ENCODE measurements at places on chromosomes 7 and 10.

- no peak for DNase-seq
These were observed 14.7 kb upstream of the CAMK2G start for GRCh38 chr10:73889014-73889413.

DNA sequence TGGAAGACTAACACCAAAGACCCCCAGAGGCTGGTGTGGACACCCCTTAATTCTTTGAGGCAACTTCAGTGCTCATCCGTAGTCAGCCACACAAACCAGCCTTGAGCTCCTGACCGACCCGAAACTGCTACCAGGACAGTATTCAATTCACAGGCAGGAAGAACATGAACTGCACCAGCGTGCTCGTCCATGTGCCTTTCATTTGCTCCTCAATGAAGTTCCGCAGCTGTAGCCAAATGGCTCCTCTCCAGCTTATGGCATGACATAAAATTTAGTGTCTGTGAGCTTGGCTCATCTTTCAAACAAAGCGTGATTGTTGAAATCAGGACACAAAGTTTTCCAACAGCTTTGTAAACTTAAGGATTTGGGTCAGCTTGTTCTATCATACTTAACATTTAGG lies 144.1 kb upstream of the FAM171A1 start:
- DNase-seq = peak; percentile 74

- DNase-seq = no peak
These were observed 68.0 kb downstream of the SLC29A4 start for GRCh38 chr7:5350600-5351385.

- DNase-seq = no peak
These were observed 39.0 kb downstream of the TAF3 start for GRCh38 chr10:7857262-7857661.

- DNase-seq = no peak
These were observed 10.3 kb downstream of the HYCC1 start for GRCh38 chr7:23003505-23004246.

DNA sequence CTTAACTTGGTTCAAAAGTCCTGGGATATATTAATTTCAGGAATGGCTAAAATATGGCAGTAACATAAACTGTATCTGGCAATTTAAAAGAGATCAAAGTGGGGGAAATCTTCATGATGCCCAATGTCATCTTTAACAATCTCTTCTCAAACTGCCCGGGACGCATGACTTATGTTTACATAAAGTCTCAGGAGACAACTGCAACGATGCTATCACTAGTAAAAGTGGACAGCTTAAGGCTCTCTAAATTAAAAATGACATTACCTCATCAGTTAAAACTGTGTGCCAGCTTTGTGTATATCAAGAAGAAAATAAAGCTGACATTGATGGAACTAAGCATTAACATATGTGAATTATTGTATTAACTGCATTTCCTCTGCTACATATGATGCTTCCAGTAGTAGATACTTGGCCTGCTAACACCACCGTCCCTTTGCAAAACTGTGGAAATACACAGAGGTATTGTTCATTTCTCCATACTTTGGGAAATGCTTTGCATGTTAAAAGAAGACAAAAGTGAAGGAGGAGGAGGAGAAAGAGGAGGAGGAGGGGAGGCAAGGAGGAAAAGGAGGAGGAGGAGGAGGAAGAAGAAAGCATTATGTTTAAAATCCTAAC lies 62.4 kb downstream of the NRP1 start:
- no peak for DNase-seq

DNA sequence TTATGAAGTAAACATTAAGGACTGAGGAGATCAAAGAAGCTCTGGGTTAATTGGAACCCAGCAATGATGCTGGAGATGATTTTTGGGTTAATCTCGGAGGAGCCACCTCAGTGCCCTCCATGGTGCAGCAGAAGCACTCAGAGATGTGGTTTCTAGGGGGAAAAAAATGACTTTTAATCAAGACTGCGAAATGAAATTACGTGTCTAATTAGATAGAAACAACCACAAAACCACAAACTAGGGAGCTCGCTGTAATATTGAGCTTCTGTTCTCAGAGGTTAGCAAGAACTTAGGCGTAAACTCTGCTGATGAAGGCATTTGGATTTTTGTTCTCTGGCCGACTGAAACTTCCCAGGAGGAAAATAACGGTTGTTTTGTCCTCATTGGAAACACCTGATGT lies 319.0 kb downstream of the GRID1 start:
- DNase-seq = no peak

DNA sequence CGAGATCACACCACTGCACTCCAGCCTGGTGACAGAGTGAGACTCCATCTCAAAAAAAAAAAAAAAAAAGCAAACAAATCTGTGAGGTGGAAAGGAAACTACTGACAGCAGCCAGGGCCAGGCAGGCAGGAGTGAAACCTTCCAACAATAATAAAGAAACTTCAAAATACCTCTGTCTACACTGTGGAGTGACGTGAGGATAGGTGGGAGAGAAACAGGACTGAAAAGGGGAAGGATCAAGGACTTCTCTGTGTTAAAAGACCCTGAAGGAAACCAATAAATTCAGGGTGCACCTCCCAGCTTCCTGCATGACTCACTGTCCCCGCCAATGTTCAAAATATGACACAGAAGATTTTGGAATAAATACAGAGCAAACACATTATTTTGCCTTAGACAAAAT lies 82.9 kb downstream of the KIAA1549 start:
- DNase-seq = no peak

GRCh38 chr7:107119376-107120105 lies 49.3 kb upstream of the HBP1 start:
- DNase-seq = no peak

GRCh38 chr7:2204446-2204845 lies 28.3 kb downstream of the MAD1L1 start:
- DNase-seq = no peak

GRCh38 chr10:105700218-105700617 lies 1059.1 kb downstream of the SORCS3 start:
- DNase-seq = no peak

GRCh38 chr10:122199070-122199469 lies 72.0 kb upstream of the BTBD16 start:
- DNase-seq = no peak

DNA sequence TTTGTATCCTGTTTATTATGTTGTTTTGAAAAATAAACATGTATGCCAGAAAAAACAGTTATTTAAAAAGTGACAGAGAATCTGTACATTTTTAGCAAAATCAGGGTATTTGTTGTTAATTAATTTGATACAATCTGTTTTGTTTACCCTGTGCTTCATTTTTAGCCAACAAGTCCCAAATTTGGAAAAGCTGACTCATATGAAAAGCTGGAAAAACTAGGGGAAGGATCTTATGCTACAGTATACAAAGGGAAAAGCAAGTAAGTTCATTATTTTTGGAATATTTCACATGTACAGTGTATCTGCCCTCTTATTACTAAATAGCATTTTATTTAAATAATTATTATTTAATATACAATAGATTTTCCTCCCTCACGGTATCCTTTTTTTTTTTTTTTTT lies 151.4 kb downstream of the CDK14 start:
- no peak for DNase-seq

DNA sequence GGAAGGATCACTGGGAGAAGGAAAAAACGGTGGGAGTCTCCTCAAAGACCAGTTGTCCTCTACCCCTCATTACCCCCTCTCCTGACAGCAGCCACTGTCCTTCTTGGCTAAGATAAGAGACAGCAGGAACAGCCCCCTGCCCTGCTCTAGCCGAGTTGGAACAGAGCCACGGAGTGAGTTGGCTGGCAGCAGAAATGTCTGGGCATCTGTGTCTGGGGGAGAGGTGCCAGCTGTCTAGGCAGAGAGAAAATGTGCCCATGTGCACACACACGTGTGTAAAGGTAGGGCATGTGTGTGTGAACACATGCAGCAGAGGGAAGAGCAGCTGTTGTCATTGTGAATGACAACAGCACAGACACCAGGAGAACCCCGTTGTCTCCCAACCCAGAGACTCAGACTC lies 9.4 kb upstream of the HILPDA start:
- no peak for DNase-seq

- DNase-seq = no peak
These were observed 8.3 kb downstream of the VSTM2A start for GRCh38 chr7:54550471-54550870.

DNA sequence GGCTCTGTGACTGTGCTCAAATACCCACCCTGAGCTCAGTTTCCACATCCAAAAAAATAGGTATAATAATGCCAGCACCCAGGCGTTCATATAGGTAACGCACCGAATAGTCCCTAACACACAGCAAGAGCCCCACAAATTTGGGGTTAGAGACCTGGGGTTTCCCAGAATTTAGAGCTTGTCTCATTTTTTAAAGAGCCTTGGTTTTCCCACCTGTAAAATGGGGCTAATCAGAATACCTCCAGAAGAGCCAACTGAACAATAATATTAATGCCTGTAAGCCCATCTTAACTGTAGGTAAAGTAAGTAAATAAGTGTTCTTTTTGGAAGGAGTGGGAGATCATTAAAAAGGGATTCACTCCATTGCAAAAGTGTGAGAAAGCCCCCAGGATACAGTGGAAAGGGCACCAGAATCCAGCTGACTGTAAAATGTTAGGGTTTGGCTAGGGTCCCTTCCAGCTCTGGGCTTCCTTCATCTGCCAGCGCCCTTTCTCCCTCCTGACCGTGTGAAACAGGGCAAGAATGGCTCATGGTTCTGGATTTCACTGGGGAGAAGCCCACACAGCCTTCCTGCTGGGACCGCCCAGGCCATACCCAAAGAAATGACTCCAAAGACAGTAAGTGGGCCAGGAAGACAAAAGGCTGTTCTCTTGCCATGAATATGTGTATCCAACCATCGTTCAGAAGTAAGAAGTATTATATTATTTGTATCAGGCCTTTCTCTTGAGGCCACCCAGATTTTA lies 2.1 kb downstream of the MTURN start:
- DNase-seq = no peak

DNA sequence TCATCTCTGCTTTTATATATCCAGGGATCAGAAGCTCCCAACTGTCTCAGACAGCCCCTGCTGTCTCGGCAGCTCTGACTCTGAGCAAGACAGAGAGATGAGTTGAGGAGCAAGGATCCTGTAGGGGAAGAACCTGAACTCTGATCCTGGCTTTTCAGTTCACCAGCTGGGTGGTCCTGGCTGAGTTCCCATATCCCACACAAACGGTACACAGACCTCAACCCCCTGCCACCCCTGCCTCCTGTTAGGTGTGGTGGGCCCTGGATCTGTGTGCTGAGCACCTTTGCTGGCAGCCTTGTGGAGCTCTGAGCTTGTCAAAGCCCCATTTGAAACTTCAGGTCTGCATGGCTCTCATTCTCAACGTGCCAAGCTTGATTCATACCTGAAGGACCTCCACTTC lies 54.3 kb upstream of the GPR26 start:
- DNase-seq = no peak

GRCh38 chr10:79387974-79388850 lies 40.9 kb downstream of the PPIF start:
- DNase-seq = no peak

All from anterior cingulate cortex (tissue), 58 donors.